COR-L47 (cell line): ENCODE measurements at places on chromosomes 2 and 18.

DNA sequence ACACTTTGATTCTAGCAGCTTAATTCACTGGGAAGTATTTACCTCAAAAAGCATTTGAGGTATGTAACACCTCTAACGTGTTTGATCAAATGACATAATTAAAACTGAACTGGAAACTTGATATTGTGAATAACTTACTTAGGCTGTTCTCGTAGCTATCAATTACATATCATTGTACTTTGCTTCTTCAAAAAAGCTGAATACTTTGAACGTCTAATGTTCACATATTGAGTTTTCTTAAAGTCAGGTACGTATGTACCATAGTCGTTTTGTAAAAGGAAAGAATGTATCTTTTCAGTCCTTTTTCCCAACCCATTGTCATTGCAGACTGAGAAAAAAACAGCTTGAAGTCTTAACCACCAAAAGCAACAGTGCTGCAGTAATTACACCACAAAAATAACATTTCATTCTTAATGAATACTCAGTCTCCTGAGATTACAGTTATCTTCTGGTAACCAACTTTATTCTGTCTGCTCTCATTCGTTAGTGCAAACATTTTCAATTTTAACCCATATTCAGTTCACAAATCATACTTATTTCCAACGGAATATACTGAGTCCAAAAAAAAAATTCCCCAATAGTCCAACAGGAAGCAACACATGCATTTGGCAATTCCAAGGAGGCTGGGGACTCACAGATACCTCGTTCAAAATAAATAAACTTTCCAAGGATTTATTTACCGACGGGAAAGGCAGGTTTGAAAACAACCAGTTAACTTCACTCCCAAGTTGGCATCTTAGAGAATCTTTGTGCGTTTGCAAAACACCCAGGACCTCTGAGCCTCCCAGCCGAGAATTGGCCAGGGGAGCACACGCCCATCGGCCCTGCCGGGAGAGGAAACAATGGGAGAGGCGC lies 1.1 kb downstream of the CHN1 start:
- DNase-seq, result peak; percentile 33

DNA sequence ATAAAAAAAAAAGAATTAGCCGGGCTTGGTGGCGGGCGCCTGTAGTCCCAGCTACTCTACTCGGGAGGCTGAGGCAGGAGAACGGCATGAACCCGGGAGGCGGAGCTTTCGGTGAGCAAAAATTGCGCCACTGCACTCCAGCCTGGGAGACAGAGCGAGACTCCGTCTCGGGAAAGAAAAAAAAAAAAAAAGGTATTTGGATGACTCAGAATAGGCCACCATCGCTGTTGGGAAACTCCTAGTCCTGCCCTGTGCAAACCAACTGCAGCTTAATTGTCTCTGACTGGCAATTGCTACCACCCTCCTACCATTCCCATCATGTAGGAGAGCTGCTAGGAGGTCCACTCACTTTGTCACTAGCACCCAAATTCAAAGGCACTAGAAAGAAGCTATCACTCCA lies 43.5 kb downstream of the ATP8B1 start:
- DNase-seq, result no peak

- DNase-seq, result no peak
Measured at GRCh38 chr2:35741556-35741955, 614.0 kb upstream of the CRIM1 start.

GRCh38 chr18:66872277-66872676 lies 268.4 kb upstream of the CDH19 start:
- DNase-seq, result peak; percentile 58

GRCh38 chr2:231704017-231704416 lies 4.3 kb upstream of the PTMA start:
- no peak for DNase-seq

DNA sequence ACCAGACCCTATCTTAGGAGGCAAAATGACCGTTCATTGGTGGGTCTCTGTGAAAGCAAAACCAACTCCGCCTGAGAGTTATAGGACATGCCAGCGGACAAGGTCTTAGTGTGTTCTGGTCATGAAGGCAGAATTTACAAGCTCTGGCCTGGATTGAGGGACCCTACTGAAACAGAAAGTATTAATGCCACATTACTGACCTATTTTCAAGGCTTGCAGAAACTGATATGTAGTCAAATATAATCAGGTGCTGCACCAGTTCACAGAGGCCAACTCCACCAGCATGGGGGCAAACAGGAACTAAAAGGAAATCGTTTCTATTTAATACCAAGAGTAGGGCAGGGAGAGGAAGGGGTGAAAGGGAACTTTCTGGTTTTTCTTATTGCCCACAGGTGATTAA lies 19.7 kb downstream of the TYMS start:
- DNase-seq, result no peak

GRCh38 chr2:241895427-241895711 lies 25.8 kb downstream of the RTP5 start:
- no peak for DNase-seq
